Dermis lymphatic vessel endothelial cell (primary cell): ENCODE measurements at places on chromosomes 5 and 9. TPM values are rescaled to one million over a fixed set of nuclear protein-coding genes. Genes with fewer than 3 reads are reported as not detected.

The WNK2 gene
- total RNA-seq: under 0.01 and 0.17 TPM in 2 replicates

The SLC36A3 gene
- not detected in 2 replicates for total RNA-seq

The HEMGN gene
- not detected in 2 replicates for total RNA-seq

The IFNA13 gene
- not detected in 2 replicates for total RNA-seq

The CDH10 gene
- under 0.01 TPM in 1 of 2 replicates, not detected in the other for total RNA-seq
